ENCODE measurements at places on chromosomes 6 and 20. TPM values are rescaled to one million over a fixed set of nuclear protein-coding genes. Genes with fewer than 3 reads are reported as not detected.

GRCh38 chr6:54315656-54316055, 7.4 kb downstream of the TINAG start:
- no peaks in the 10 kb centered on the region for H3K4me1 ChIP-seq
- no peak overlapping the region for H3K27ac ChIP-seq
- no peaks in the 10 kb centered on the region for H3K36me3 ChIP-seq
- DNase-seq: no peak
- no peaks in the 10 kb centered on the region for H3K27me3 ChIP-seq

- no peaks in the 10 kb centered on the region for H3K36me3 ChIP-seq
- H3K27ac ChIP-seq: no peak overlapping the region
- DNase-seq: no peak
- H3K27me3 ChIP-seq: no peaks in the 10 kb centered on the region
- no peak overlapping the region for H3K4me3 ChIP-seq
Measured at GRCh38 chr20:18004384-18005031, 35.7 kb downstream of the MGME1 start.

DNA sequence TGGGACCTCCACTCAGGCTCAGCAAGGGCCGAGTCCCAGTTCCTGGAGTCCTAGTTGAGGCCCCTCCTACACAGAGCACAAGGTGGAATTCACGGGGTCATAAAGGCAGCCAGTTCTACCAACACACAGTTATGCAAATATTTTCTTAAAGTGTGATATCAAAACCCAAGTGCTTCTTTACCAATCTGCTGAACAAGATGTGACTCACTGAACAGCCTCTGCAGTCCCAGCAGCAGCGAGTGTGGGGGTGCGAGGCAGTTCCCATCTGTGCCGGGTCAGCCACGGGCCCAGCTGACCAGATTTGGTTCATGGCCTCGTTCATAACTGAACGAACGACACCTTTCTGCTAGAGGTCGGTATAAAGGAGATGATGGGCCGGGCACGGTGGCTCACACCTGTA, 4.5 kb upstream of the TCEA2 start:
- H3K27me3 ChIP-seq: no peaks in the 10 kb centered on the region
- H3K36me3 ChIP-seq: no peaks in the 10 kb centered on the region
- DNase-seq: no peak
- no peak overlapping the region for H3K4me3 ChIP-seq
- H3K27ac ChIP-seq: no peak overlapping the region

DNA sequence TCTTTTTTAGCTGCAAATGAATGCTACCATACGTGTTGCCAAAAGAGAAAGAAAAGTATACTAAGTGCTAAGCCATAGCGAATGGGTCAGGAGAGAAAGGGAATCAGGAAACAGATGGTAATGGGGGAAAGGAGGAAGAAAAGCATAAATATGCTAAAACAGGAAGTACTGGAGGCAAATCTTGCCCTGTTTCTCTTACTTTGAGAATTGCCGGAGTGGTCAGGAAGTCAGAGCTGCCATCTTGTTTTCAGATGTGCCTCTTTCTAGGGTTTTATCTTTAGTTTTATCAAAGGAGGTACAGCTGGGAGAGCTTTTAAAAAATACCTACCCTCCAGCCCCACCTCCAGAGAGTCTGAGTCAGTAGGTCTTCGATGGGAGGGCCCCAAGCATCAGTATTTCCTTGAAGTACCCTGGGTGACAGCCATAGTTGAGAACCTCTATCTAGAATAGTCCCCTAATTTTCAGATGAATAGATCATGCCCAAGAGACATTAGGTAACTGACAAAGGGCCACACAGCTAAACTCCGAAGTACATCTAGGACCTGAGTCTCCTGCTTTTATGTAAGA, 193.3 kb downstream of the CLIC5 start:
- H3K4me3 ChIP-seq: no peak overlapping the region
- H3K4me1 ChIP-seq: no peaks in the 10 kb centered on the region
- no peaks in the 10 kb centered on the region for H3K27me3 ChIP-seq
- H3K27ac ChIP-seq: no peak overlapping the region
- H3K36me3 ChIP-seq: no peaks in the 10 kb centered on the region

RSPH4A gene
- 2.6 TPM for total RNA-seq

CCN6 gene
- total RNA-seq: not detected

TRAM2 gene
- total RNA-seq: 7.9 TPM

NT5E gene
- total RNA-seq: 4.0 TPM

- H3K27me3 ChIP-seq: no peaks in the 10 kb centered on the region
- DNase-seq: no peak
- H3K4me1 ChIP-seq: no peaks in the 10 kb centered on the region
- H3K36me3 ChIP-seq: no peaks in the 10 kb centered on the region
- H3K27ac ChIP-seq: no peak overlapping the region
Measured at GRCh38 chr6:133632206-133632605, 256.7 kb upstream of the TCF21 start.

GRCh38 chr6:72553531-72554511, 68.0 kb upstream of the KCNQ5 start:
- no peak for DNase-seq
- no peaks in the 10 kb centered on the region for H3K27me3 ChIP-seq
- no peaks in the 10 kb centered on the region for H3K36me3 ChIP-seq
- H3K4me1 ChIP-seq: peaks cover 27% of the 10 kb centered on the region

DNA sequence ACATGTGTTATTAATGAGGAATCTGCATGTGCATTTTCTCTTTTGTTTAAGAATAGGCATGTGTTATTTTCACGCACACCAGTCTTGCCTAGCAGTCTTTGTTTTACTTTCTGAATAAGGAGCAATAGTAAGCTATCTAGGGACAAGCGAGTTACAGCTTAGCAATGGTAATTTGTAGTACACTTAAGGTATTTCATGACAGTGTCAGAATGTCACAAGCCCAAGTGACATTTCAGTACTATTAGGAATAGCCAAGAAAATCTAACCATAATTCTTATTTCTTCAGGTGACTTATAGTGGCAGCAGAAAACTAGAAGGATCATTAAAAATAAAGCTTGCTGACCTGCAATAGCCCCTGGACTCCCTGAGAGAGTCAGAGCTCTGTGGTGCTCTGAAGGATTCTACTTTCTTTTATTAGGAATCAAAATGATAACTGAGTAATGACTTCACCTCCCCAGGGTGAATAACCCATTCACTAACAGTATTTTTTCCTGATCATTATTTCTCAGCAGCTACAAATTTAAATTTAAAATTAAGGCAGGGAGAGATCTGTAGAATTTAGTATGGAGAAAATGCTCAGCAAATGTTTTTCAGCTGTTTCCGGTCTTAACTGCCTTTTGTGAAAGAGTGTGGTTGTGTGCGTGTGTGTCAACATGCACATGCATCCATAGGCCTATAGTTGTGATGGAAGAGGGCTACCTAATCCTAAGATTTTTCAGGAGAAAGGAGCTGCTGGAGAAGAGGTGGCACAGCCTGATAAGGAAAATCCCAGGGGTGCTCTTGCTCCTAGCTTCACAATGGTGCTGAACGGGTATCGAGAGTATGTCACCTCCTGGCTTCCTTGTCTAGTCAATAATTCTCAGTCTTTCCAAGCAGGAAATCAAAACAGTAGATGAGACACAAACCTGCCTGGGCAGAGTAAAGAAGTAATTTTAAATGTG, 90.0 kb upstream of the BEND3 start:
- H3K4me1 ChIP-seq: no peaks in the 10 kb centered on the region
- H3K27ac ChIP-seq: no peak overlapping the region
- H3K36me3 ChIP-seq: no peaks in the 10 kb centered on the region
- DNase-seq: no peak
- H3K27me3 ChIP-seq: no peaks in the 10 kb centered on the region

DNA sequence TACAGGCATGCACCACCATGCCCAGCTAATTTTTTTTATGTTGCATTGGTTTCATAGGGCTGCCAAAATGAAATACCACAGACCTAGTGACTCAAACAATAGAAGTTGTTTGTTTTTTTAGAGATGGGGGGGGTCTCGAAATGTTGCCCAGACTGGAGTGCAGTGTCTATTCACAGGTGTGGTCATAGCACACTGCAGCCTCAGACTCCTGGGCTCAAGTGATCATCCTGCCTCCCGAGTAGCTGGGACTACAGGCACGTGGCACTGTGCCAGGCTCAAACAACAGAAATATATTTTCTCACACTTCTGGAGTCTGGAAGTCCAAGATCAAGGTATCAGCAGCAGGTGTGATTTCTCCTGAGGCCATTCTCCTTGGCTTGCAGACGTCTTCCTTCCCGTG, 6.6 kb upstream of the SLC16A10 start:
- H3K27me3 ChIP-seq: no peaks in the 10 kb centered on the region
- H3K4me3 ChIP-seq: no peak overlapping the region
- no peaks in the 10 kb centered on the region for H3K36me3 ChIP-seq
- peak; percentile 90 for DNase-seq
- H3K27ac ChIP-seq: no peak overlapping the region

DNA sequence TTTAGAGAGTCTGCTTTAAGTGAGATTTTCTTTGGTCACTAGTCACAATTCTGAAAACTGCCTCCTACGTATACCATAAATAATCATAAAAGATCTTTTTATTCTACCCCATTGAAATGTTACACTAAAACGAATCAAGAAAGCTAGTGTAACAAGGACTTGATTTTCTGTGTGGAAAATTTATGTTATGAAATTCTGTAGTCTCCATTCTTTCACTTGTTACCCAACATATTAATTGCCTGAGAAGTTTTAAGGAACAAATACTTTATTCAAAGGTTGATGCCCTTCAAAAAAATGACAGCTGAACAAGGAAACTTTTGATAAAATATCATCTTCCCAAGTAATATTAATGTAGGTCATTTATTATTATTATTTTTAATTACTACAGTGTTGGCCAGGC, 13.3 kb upstream of the HBS1L start:
- no peak overlapping the region for H3K27ac ChIP-seq
- H3K4me3 ChIP-seq: no peak overlapping the region
- no peaks in the 10 kb centered on the region for H3K4me1 ChIP-seq
- no peaks in the 10 kb centered on the region for H3K27me3 ChIP-seq

Data from body of pancreas (tissue), 4 donors.